ENCODE measurements at places on chromosomes 4 and X. TPM values are rescaled to one million over a fixed set of nuclear protein-coding genes. Genes with fewer than 3 reads are reported as not detected.

DNA sequence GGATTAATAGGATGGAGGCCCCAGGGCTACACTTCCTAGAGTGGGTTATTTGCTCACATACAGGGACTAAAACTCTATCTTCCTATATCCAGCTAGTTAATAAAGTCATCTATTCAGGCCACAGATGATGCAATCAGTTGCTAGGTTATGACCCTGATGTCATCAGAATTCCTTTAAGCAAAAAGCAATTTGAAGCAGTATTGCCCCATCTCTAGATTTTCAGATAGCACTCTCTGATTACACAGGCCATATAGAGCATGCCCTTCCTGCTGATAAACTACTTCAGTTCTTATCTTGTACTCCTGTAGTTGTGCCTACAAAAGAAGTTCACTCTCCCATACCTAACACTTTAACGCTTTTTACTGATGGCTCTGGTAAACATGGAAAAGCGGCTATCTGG lies 84.8 kb downstream of the TMEM144 start:
- H3K27me3 ChIP-seq, result no peaks in the 10 kb centered on the region
- peaks cover 2% of the 10 kb centered on the region for H3K4me1 ChIP-seq
- H3K4me3 ChIP-seq, result no peak overlapping the region
- no peak overlapping the region for H3K27ac ChIP-seq
- no peak for DNase-seq

DNA sequence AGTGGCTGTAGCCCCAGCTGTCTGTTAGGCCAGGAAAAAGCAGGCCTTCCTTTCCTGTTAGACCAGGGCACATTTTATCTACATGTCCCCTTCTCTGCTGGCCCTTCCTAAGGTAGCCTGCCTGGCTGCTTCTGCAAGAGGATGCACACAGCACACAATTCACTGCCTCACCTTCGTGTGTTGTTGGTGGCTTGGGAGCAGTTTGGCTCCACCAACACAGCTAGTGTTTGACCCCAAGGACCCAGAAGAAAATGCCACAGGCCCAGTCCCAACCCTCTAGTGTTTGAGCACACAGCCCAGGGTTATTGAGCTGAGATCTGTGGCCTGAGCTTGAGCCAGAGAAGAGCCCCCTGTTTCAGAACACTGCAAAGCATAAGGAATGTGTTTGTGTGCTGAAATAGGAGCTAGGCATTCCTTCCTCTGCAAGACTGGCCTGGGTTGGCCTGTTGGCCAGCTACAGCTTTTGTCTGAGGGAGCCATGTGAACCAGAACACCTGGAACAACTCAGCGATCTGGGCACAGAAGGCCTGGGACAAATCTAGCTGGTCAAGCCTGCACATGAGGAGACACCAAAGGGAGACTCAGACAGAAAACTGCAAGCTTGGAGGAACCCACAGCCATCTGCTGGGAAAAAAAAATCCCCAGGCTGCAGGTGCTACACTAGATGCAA lies 26.4 kb downstream of the MAGEE1 start:
- no peaks in the 10 kb centered on the region for H3K36me3 ChIP-seq
- no peak overlapping the region for H3K4me3 ChIP-seq
- H3K27me3 ChIP-seq, result no peaks in the 10 kb centered on the region
- no peak overlapping the region for H3K27ac ChIP-seq

Gene MAGED1
- 190 TPM for polyA plus RNA-seq

Gene CCDC110
- 0.03 TPM for polyA plus RNA-seq

DNA sequence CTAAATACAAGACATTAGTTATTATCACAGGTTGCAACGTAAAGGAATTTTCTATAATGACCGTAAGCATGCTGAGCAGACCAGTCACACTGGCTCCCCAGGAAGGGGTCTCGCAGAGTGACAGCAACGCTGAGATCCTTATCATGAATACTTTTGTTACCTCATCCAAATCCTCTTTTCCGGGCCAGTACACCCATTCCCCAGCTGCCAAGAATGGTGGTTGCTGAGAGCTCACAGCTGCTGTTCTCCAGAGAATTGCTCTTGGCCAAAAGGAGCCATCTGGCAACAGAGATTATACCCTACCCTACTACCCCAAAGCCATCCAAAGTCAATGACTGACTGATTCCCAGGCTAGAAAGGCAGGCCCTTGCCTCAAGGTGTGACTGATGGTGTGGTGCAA lies 91.6 kb downstream of the FUNDC1 start:
- no peaks in the 10 kb centered on the region for H3K36me3 ChIP-seq
- H3K4me3 ChIP-seq, result no peak overlapping the region
- no peaks in the 10 kb centered on the region for H3K27me3 ChIP-seq
- H3K4me1 ChIP-seq, result no peaks in the 10 kb centered on the region

Data from endothelial cell of umbilical vein (primary cell).